ENCODE measurements at places on chromosomes 16 and 17. TPM values are rescaled to one million over a fixed set of nuclear protein-coding genes. Genes with fewer than 3 reads are reported as not detected.

Gene RDM1
- 0.49 TPM for total RNA-seq

Gene CIAPIN1
- total RNA-seq: 28.0 TPM

Gene LRRC46
- total RNA-seq: not detected

Gene PRSS8
- 26.0 TPM for total RNA-seq

Gene TEX14
- not detected for total RNA-seq

Gene CCDC154
- total RNA-seq: not detected

Gene SHCBP1
- 0.74 TPM for total RNA-seq

Gene KCNG4
- not detected for total RNA-seq

Gene CHST4
- total RNA-seq: not detected

Gene CLEC3A
- total RNA-seq: not detected

Gene RAP1GAP2
- total RNA-seq: 22.6 TPM

Gene BCL6B
- 10.1 TPM for total RNA-seq

Gene SLC38A8
- not detected for total RNA-seq

Gene SP2
- 11.3 TPM for total RNA-seq

Gene C16orf92
- total RNA-seq: not detected

Gene DNAAF8
- not detected for total RNA-seq

Gene NSMCE1
- 24.6 TPM for total RNA-seq

Gene CXCL16
- 6.4 TPM for total RNA-seq

Gene TELO2
- 23.8 TPM for total RNA-seq

Gene CMC2
- total RNA-seq: 6.6 TPM

Gene PROCA1
- total RNA-seq: 1.5 TPM

Gene CIBAR2
- total RNA-seq: not detected

Measured in vagina (tissue), 2 donors.